AG08396 (cell line): ENCODE measurements at places on chromosomes 2 and 18.

DNA sequence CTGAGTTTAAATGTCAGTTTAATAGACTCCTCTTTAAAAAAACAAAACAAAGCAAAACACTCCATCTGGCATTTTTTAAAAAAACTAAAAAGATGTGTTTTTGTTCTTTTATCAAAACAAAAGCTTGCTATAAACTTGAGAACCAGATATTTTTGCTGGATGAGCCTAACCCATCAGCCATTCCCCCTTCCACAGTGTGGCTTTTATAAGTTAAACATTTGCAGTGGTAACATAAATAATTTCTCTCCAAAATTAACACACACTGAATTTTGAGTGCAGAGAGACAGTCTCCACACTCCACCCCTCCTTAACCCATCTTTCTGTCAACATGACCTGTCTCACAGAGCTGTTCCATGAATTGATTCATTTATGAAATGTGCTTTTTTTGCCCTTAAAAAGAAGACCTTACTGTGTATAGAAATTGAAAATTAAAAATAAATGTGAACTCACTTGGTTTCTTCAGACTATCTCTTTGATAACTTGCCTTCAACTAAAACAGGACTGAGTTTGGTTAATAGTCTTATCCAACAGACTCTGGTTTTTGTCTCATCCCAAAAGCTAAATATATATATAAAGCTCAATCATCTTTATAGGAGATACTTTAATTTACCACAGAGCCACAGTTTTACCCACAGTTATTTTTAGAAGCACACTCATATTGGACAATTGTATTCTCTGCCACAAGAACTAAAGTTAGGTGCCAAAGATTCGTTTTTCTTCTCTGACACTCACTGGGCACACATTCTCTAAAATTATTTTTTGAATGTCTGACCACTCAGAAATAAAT lies 64.8 kb upstream of the STK39 start:
- DNase-seq, result no peak

- no peak for DNase-seq
Measured at GRCh38 chr2:231820786-231821303, 34.6 kb downstream of the COPS7B start.

GRCh38 chr2:95158441-95158840 lies 1.2 kb downstream of the ZNF514 start:
- no peak for DNase-seq

- no peak for DNase-seq
Measured at GRCh38 chr2:221671515-221671914, 99.4 kb upstream of the EPHA4 start.

DNA sequence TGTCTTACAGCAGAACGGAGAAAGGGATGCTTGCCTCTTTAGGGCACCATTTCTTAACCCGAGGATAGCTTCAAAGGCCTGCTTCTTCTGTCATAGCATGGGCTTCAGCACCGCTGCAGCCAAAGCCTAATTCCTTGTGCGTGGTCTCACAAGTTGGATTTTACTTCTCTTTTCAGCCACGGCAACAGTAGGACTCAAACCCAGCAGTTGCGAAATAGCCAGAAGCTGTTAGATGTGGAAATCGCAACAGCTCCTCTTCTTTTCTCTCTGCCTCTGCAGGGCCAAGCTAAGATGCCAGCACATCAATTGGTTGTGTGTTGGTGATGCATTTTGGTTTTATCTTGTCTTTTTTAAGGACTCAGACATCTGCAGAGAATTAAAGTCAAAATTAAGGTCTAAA lies 3.1 kb downstream of the NRXN1 start:
- no peak for DNase-seq

- DNase-seq, result no peak
Measured at GRCh38 chr2:97713296-97714083, at the start of gene ZAP70. Gene ZAP70 (plus strand): TSS chr2:97713576. CDS start chr2:97724037, 10,461 bp downstream.

- DNase-seq, result no peak
Measured at GRCh38 chr2:210092791-210093190, 78.4 kb downstream of the KANSL1L start.

DNA sequence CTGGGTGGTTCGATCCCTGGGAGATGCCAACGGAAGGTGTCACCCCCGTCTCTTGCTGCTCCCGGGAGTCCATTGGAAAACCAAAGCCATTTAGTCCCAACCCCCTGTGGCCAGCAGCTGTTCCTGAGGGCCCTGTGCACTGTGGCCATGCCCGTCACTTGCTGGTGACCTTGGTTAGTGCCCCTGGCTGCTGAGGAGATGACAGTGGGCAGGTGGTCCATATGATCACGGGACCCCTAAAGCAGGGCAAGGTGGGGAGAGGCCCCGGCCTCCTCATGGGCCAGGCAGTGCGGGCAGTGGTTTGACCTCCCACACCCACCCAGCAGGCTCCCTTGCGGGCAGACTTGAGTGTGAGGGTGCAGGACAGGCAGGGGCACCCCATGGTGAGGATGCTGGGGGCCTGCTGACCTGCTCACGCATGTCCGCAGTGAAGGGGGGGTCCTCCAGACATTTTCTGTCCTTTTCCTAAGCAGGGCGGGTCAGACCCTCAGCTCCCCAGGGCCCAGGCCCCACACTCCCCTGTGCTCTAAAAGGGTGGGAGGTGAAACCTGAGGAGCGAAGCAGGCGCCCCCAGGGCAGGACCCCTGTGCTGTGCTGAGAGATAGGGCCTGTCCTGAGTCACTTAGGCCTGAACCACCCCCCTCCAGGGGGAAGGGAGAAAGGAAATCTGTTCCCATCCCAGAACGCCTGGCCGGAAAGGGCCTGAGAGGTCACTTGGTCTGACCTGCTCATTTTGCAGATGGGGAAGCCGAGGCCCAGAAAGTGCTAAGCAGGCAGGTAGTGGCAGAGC lies 6.8 kb downstream of the ITM2C start:
- no peak for DNase-seq

- no peak for DNase-seq
Measured at GRCh38 chr18:31500051-31500688, 2.2 kb downstream of the DSG2 start.
